ENCODE measurements at places on chromosomes 2 and 18. TPM values are rescaled to one million over a fixed set of nuclear protein-coding genes. Genes with fewer than 3 reads are reported as not detected.

Gene ASNSD1
- total RNA-seq = 95.7 TPM

Gene ALMS1
- total RNA-seq = 28.2 TPM

Gene SLC4A1AP
- total RNA-seq = 70.6 TPM

Gene CHST10
- 11.0 TPM for total RNA-seq

Gene C1QL2
- total RNA-seq = not detected

Gene DSC1
- total RNA-seq = 0.25 TPM

Gene GATA6
- total RNA-seq = 22.5 TPM

Gene UGT1A4
- not detected for total RNA-seq

Gene NEU4
- total RNA-seq = not detected

Gene SERPINB8
- 18.9 TPM for total RNA-seq

Gene PPP3R1
- total RNA-seq = 10.6 TPM

Gene CNNM3
- 2.2 TPM for total RNA-seq

Gene DUSP19
- 4.8 TPM for total RNA-seq

Gene CABYR
- 7.3 TPM for total RNA-seq

Gene KATNAL2
- total RNA-seq = 10.4 TPM

Gene PROKR1
- not detected for total RNA-seq

Gene LIMS3
- total RNA-seq = 6.1 TPM

Gene TIGD1
- 7.8 TPM for total RNA-seq

Gene DSC3
- total RNA-seq = 0.09 TPM

Gene KLF7
- 38.5 TPM for total RNA-seq

Gene MEP1B
- not detected for total RNA-seq

Gene MBP
- 54.1 TPM for total RNA-seq

Gene RAPGEF4
- 1.3 TPM for total RNA-seq

Gene MARS2
- total RNA-seq = 3.5 TPM

Gene LGALSL
- 11.0 TPM for total RNA-seq

Gene C2orf81
- total RNA-seq = 1.9 TPM

Gene COLEC12
- total RNA-seq = 109 TPM

Gene STEAP3
- total RNA-seq = 50.9 TPM

Gene AFF3
- not detected for total RNA-seq

Gene BUB1
- 5.9 TPM for total RNA-seq

Gene MC5R
- not detected for total RNA-seq

Gene XIRP2
- 0.09 TPM for total RNA-seq

Gene SCN3A
- 3.1 TPM for total RNA-seq

Gene LHCGR
- total RNA-seq = not detected

Gene ASPRV1
- total RNA-seq = not detected

Gene GALNT3
- 3.1 TPM for total RNA-seq

Gene CNRIP1
- total RNA-seq = 46.9 TPM

Gene XRCC5
- 271 TPM for total RNA-seq

Data from fibroblast of the aortic adventitia (primary cell).